ENCODE measurements at places on chromosomes 2 and 18.

GRCh38 chr2:62727259-62727867 is 21.9 kb downstream of the EHBP1 start:
- no peak for DNase-seq

DNA sequence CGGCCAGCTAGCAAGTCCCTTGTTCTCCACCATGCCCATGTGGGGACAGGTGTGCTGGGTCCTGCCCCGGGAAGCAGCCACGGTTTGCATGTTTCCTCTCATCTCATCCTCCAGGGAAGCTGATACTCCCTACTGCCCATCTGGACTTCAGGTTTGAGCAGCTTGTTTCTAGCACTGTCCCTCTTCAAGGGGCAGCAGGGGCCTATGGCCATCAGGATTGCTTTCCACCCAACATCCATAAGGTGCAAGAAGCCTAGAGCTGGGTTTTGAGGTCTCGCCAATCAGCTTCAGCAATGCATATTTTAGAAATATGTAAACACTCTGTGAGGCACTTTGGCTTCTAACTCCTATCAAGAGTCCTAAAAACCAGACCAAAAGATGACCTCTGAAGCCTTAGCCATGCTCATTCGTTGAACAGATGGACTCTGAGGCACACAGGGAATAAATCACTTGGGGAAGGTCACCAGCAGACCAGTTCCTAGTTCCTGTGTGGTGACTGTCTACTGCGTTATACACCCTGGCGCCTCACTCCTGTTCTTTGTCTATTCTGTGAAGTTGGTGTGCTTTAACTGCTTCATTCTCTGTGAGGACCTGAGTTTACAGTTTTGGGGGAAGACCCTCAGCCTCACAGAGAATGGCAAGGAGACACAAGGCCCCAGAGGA is 192.6 kb upstream of the TWIST2 start:
- no peak for DNase-seq

- no peak for DNase-seq
Observed at GRCh38 chr2:173829727-173830126, 135.4 kb downstream of the SP3 start.

GRCh38 chr18:25123438-25124232 is 228.3 kb downstream of the ZNF521 start:
- no peak for DNase-seq

GRCh38 chr2:111219734-111220505 is 99.2 kb downstream of the BCL2L11 start:
- DNase-seq, result no peak

DNA sequence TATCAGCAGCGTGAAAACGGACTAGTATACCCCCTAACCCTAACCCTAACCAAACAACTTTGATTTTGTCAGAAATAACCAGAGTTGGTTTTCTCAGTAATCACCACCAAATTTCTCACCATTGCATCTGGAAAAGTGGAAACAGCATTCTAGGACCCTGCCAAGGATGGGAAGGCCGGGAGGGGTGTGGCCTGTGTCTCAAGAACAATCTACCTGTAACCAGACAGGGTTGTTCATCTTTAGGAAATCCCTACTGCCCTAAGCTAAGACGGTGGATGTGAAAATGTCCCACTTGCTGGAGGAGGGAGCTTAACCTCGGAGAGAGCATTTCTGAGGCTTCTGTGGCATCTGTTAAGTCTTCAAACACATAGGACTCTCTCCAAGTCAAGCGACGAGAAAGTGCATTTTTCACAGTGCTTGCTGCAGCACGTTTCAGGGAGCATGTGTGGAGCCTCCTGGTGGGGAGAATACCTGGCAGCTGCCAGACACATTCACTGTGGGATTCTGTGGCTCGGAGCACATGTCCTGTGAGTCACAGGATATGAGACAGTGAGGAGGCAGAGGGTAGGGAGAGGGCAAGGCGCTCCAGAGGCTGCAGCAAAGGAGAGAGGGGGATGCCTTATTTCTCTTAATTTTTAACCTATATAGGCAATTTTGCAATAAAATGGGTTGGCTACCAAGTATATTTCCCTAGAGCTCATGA is 207.5 kb downstream of the SPP2 start:
- no peak for DNase-seq

- DNase-seq, result no peak
Observed at GRCh38 chr2:104606056-104606455, 247.9 kb upstream of the POU3F3 start.

All from left ventricle myocardium inferior (tissue), 1 donor.